ENCODE measurements at places on chromosomes 2 and 18.
A peak's percentile ranks its signal among the peaks of the same experiment; 100 is the strongest.

GRCh38 chr18:565562-566061 lies 14.6 kb upstream of the CETN1 start:
- DNase-seq, result no peak

- peak; percentile 12 for DNase-seq
These were observed 139.1 kb downstream of the IRS1 start for GRCh38 chr2:226660526-226660925.

GRCh38 chr2:96737831-96738230 lies 2.0 kb downstream of the LMAN2L start:
- no peak for DNase-seq

DNA sequence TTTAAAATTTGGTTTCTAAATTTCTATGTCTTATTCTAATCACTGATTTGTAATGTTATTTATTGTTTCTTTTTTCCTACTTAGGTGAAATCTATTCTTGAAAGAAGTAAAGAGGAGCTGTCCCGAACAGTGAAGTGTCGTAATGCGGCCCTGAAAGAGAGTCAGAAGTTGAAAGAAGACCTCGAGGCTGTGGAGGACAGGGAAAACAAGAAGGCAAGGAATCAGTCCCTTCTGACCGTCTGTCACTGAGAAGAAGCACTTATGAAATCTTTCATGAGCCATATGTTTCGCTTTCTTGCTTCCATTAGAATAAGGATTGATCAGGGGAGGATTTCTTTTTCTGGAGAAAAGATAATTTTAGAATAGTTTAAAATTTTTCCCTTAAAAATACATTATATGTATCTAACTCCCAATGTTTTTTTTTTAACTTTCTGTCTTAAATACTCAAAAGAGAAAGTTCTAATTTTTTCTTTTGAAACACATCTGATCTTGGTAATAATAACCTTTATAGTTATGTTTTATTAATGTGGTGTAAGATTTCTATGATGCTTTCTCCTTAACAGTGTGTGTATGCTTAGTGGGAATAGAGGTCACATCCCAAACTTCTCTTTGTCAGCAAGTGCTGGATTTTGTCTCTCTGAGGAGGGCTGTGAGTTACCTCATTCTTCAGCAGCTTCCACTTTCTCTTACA lies 79.0 kb downstream of the CCDC150 start:
- no peak for DNase-seq

DNA sequence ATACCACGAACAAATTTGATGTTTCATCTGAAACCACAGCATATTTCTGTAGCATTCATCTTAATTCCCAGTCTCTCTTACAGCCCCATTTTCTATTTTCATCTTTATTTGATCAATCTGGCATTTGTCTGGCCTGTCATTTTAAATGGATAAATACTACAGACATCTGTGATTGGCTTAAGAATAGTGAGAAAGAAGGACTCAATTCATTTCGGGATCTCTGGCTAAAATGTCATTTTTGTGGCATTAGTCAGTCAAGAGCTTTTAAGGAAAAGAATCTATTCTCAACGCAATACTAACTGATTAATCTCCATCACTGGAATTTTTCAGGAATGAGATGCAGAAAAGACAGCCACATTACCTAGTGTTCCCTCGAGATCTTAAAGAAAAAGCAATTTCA lies 585.9 kb downstream of the IRS1 start:
- peak; percentile 43 for DNase-seq

DNA sequence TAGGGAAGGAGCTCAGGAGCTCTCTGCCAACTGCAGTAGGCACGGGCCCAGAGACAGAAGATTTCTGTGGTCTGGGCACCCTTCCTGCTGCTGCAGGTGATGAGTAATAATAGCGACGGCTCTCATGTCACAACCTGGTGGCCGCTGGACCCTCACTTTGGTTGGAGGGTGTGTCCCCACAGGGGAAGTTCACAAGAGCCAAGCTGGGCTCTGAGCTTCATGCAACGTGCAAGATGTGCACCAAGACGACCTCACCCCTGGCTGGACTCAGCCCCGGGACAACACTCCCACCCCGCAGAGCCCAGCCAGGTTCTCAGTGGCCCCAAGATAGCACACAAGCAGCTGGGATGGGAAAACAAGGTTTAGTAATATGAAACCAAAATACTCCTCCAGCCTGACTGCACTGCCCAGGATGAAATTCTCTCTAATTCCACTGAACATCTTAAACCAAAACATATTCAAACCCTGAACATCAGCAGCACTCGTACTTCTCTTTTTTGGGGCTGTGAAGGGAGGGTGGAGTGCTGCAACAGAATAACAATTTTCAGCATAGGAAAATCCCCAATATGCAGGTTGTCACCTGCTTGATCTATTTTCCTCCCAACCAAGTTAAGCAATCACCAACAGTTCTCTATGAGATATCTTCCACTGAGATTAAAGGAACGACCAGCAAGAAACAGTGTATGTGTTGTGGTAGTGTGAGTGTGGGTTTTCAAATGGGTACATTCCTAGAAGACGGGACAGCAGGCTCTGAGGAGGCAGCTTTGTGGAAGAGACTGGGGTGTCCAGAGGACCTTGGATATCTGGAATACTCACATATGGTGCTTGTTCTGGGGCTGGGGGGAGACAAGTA lies 26.5 kb downstream of the BCL2 start:
- DNase-seq, result no peak

DNA sequence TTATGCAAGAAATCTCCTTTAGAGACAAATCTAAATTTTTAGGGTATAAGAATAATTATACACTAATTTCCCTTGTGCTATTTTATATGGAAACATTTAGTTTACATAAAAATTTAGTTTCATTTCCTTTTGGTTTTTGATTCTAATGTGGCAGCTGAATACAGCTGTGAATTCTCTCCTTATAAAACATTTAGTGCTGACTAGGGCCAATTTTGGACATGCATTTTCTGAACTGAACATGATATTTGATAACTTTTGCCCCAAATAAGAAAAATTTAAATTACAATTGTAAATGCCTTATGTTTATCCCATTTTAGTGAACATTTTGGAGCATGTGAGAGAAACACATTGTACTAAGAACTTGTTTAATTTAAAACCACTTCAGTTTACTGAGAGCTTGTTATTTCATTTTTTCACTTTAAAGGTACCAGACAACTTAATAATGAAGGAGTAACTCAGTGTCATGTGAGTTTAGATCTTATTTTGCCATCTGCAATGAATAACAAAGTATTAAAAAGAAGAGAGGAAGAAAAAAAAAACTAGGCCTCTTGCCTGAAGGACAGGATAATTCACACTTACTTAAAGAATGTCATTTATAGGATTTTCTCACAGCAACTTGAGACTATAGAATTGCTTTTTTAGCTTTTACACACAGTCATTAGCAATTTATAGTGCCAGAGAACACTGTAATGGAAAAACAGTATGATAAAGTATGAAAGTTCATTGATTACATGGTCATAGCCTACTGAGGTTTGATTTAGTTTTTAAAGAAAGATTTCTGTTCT lies 209.7 kb downstream of the ERBB4 start:
- DNase-seq, result no peak
